ENCODE measurements at places on chromosomes 13 and 19.

GRCh38 chr13:110340812-110341444 is 33.8 kb downstream of the COL4A2 start:
- no peak for DNase-seq

DNA sequence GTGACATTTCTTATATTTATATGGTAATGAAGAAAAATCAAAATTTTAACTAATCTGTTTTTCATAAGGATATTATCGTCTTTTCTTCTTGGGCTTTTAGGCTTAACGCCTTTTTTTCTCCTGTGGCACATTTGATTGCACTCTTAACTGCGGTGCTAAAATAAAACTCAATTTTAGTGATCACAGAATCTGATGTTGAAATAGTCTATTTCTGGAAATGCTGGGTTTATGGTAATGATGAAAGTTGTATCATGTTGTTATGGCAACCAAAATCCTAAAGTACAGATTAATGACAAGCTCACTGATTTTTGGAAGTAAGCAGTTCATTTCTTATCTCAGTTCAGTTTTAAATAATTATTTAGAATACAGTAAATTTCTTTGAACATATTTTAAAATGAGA is 85.3 kb downstream of the COG6 start:
- DNase-seq: no peak

DNA sequence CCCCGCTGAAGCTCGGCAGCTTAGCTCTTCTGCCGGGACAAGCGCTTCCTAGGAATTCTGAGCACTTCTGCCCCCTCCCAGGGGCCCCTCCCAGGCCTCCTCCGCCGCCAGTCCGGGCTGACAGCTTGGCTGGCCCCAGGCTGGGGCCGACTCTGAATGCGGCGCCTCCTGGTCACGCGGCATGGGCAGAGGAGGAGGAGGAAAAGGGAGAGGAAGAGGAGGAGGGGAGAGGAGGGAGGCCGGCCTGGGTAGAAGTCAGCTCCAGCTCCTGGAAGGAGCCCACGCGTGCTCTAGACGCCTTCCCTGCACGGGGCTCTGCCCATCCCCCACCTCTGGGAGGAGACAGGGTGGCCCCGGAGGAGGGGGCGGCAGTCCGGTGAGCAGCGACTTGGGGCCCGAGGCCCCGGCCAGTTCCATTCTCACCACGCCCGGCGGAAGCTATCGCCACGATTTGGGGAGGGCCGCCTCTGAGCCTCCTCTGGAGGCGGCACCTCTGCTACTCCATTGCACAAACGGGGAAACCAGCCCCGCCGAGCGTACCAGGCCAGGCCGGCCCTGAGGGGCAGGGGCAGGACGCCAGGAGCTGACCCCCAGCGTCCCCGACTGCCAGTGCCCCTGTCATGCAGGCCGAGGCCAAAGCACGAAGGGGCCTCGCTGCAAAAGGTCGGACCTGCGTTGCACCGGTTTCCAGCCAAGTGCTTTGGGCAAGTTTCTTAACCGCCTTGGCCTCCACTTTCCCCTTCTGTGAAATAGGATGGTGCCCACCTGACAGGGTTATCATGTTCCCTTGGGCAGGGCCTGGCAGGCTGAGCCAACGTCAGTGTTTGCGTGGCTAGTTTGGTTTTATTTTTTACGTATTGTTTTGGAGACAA is 31.6 kb downstream of the CCNE1 start:
- DNase-seq: no peak

- no peak for DNase-seq
These were observed 213.7 kb downstream of the B3GLCT start for GRCh38 chr13:31413516-31413915.

GRCh38 chr19:17626456-17627015 is 61.6 kb downstream of the UNC13A start:
- DNase-seq: no peak

DNA sequence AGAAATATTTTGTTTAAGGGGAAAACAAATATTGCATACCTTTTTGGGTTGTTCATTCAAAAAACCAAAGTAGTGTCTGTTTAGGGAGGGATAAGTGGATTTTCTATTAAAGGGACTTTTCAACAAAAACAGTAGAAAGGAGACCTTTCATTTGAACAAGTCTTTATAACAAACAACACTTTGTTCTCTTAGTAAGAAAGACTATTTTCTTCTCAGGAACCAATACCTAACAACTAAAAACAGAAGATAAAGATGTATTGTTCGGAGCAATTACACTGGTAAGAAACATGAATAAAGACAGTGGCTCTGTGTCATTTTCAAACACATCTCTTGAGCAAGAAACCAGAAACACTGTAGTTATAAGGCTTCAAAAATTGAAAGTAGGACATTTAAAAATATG is 1610.1 kb upstream of the PCDH20 start:
- DNase-seq: peak; percentile 50

DNA sequence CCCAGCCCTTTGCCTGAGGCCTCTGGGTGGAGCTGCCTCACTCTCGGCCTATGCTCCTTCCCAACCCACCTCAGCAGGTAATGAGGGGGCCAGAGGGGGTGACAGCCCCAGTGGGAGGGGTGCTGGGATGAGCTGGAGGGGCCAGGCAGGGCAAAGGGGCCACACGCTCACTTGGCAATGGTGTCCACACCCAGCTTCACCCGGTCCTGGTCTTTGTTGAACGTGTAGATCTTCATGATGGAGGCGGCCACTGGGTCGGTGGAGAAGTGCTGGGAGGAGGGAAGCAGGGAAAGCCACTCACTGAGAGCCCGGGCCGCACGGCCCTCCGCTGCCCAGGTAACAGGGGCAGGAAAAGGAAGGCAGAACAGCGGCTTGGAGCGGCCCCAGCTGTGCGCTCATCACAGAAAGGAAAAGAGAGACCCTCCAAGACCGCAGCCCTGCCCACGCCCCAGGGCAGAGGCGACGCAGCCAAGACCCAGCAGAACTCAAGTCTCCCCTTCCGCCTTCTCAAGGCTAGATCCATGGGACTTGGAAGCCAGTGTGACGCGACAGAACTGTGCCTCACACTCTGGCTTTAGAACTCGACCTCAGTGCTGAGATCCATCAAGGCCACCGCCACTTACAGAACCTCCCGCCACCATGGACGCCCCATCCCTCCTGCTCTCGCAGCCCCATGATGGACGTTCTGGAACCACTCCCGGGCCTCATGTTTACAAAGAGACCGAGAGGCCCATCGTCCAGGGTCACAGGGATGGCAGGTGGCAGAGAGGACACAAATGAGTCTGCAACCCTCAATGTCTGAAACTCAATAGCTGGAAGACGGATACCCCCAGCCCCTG is 9.2 kb downstream of the UBXN6 start:
- DNase-seq: no peak

GRCh38 chr13:29771247-29771646 is 79.2 kb downstream of the UBL3 start:
- no peak for DNase-seq

- DNase-seq: no peak
These were observed 5.3 kb upstream of the CYSLTR2 start for GRCh38 chr13:48648446-48648845.

All from COLO829 (cell line).